ENCODE measurements at places on chromosomes 12 and 14. TPM values are rescaled to one million over a fixed set of nuclear protein-coding genes. Genes with fewer than 3 reads are reported as not detected.
A peak's percentile ranks its signal among the peaks of the same experiment; 100 is the strongest.

GRCh38 chr12:53042607-53043454, 7.0 kb upstream of the TNS2 start:
- DNase-seq, result no peak

The C12orf54 gene
- total RNA-seq, result not detected

DNA sequence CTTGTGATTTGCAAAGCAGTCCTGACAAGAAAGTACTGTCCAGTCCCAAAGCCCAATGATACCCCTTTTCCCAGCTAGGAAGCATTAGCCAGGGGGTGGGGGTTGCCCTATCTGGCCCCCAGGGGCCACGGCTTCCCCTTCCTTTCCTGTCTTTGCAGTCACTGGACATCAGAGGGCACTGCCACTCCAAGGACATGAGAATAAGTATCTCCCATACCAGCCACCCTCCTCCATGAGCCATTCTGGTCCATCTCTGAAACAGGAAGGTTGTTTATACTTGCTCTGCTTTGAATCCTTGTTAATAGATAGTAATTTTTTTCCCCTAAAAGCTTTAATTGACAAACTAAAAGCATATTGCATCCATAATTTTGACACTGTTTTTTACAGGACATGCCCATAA, 29.7 kb downstream of the RBM19 start:
- DNase-seq, result no peak

DNA sequence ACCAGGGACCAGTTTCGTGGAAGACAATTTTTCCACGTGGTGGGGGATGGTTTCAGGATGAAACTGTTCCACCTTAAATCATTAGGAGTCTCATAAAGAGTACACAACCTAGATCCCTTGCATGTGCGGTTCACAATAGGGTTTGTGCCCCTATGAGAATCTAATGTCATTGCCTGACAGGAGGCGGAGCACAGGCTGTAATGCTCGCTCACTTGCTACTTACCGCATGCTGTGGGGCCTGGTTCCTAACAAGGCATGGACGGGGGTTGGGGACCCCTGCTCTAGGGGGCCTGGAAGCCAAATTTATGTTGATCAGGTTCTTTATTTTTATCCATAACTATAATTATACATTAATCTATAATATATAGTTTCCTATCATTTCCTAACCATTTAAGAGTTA, 315.3 kb downstream of the MED13L start:
- DNase-seq, result no peak

GRCh38 chr12:80033448-80033847, 65.9 kb upstream of the OTOGL start:
- DNase-seq, result no peak

DNA sequence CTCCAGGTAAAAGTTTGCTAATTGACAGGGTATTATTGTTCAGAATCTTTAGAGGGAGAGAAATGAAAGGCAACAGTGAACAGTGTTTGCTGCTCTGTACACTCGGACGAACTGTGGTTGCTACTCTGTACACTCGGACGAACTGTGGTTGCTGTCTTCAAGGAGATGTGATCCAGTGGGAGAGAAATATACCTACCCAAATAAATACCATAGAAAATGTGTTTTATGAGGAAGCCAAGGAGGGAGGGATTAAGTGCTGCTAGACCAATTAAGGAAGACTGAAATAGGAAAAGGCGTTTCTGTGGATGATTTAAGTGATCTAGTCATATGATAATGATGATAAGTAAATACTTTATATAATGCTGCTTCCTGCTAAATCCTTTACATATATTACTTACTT, 2.7 kb downstream of the STK38L start:
- no peak for DNase-seq

The AEBP2 gene
- total RNA-seq, result 73.9 TPM

GRCh38 chr14:27672047-27672446, 1074.2 kb upstream of the NOVA1 start:
- no peak for DNase-seq

The PEX5 gene
- 48.3 TPM for total RNA-seq

- DNase-seq, result peak; percentile 96
Observed at GRCh38 chr12:56152132-56152755, at the start of gene MYL6B. MYL6B (plus strand) TSS chr12:56152587; CDS start chr12:56153919, 1,332 bp downstream.

DNA sequence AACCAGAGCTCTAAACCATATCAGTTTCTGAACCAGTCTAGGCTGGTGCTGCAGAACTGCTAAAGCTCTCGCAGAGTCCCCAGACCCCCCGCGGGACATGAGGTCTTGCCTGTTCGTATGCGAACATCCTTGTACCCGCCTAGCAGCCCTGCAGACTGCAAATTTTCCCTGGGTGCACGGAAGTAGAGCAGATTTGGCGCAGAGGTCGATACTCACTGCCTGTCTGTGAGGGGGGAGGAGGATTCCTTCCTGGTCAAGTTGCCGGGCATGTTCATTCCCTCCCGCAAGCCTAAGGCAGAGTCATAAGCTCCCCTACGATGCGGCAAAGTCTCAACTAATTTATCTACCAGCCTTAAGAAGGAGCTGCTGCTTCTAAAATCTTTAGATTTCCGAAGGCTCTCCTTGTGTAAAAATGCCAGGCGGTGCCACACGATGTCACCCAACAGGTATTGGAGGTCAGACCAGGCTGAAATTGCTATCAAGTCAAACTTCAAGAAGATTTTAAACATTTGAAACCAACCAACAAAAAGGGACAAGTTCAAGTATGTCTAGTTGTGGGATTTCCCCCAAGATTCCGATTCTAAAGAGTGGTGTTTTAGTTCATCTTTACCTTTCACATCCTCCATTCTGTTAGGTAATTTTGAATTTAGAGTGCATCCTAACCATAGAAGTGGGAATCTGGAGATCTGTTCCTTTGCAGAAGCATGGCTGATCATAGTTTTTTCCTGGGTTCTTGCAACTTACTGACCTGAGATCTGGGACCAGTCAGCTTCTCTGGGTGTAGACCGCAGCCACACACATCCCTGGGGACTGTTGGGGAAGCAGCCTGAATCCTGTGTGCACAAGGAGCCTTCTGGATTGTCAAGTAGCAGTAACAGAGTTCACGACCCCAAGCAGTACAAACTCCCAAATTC, 1.6 kb upstream of the PAX9 start:
- no peak for DNase-seq

DNA sequence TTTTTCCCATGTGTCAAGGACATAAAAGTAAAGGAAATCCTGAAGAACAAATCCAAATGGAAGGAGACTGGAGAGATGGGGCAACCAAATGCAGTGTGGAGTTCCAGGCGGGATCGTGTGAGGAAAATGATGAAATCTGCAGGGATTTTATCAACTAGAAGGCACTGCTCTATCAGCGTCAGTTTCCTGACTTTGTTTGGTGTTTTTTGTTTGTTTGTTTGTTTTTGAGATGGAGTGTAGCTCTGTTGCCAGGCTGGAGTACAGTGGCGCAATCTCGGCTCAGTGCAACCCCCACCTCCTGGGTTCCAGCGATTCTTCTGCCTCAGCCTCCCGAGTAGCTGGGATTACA, 43.3 kb upstream of the GPR132 start:
- DNase-seq, result no peak

GRCh38 chr12:119692997-119693396, 25.1 kb downstream of the PRKAB1 start:
- DNase-seq, result no peak

- DNase-seq, result peak; percentile 82
Observed at GRCh38 chr14:60723907-60724618, at the start of gene SIX4. SIX4 (minus strand) TSS chr14:60724351; CDS start chr14:60724074, 277 bp downstream.

- DNase-seq, result no peak
Observed at GRCh38 chr12:24608637-24609285, 340.1 kb downstream of the BCAT1 start.

- DNase-seq, result no peak
Observed at GRCh38 chr14:39015360-39015961, 87.6 kb downstream of the SEC23A start.

The PTPRR gene
- total RNA-seq, result 2.7 TPM

The SYNE3 gene
- 31.6 TPM for total RNA-seq

DNA sequence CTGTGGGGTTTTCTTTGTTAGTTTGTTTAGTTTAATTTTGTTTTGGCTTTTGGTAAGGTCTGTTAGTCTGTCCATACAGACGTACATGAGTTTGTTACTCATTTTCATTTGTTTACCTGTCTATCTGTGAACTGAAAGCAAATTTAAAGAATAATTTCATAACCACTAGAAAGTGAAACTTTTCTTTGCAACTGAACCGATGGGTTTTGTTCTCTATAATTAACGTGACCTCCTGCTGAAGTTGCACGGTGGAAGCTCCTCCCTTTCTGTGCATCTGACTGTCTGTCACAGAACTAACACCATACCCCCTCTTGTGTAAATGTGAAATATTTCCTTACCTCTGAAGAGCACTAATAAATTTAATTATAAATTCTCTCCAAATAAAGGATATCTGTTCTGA, 595.5 kb downstream of the GALC start:
- no peak for DNase-seq

The IL23A gene
- total RNA-seq, result not detected

DNA sequence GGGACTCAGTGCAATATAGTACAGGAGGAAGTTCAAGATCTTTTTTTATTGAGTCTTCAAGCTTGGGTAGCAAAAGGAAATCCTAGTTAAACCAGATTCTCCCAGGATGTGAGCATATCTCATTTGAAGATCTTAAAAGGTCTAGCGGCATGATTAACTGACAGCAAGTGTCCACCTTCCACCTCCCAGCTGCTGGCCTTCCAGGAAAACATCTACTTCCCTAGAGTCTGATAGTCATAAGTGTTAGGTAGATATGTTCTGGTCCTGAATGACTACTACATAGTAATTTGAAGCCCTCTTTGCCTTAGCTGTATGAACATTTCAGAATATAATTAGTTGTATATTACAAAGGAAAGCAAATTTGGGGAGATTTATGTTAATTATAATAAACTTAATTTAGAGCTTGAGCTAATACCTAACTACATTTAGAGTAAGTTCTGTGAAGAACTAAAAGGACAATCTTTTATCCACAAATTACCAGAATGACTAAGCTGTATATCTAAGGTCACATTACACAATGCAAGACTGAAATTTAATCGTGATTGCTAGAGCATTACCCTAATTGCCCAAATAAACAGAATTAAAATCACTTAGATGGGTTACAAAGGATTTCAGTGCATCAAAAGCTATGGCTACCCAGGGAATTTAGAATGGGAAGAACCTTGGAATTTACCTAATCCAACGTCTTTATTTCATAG, 9.9 kb downstream of the LGR5 start:
- DNase-seq, result no peak

The COX8C gene
- total RNA-seq, result not detected

GRCh38 chr12:60349232-60349978, 753.6 kb downstream of the SLC16A7 start:
- no peak for DNase-seq

DNA sequence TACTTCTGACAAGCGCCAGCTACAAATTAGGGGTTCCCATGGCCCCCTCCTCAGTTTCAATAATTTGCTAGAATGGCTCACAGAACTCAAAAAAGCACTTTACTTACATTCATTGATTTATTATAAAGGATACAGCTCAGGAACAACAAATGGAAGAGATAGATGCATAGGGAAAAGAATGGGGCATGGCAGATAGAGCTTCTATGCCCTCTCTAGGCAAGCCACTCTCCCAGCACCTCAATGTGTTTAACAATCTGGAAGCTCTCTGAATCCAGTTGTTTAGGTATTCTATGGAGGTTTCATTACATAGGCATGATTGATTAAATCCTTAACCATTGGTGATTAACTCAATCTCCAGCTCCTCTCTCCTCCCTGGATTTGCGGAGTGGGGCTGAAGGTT, 184.5 kb upstream of the DAAM1 start:
- no peak for DNase-seq

- DNase-seq, result no peak
Observed at GRCh38 chr12:92942905-92943304, 13.8 kb upstream of the EEA1 start.

The NOP9 gene
- 21.0 TPM for total RNA-seq

- no peak for DNase-seq
Observed at GRCh38 chr14:97791906-97792305, 994.7 kb downstream of the VRK1 start.

DNA sequence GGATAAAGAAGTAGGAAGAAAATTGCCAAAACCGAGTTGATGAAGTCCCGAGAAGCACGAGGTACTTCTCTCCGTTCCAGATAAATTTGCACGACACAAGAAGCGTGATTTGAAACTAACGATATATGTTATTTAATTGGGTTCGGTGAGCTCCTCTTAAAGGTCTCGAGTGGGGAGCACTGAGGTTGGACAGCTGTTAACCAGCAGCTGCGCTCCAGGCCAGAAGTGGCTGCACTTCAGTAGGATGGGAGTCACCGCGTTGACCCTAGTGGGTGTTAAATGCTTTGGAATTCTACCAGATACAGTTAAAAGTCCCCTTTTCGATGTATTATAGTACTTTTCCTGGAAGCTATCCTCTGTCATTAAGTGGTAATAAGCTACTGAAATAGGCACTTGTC, 953 bp upstream of the DCAF5 start:
- DNase-seq, result no peak

DNA sequence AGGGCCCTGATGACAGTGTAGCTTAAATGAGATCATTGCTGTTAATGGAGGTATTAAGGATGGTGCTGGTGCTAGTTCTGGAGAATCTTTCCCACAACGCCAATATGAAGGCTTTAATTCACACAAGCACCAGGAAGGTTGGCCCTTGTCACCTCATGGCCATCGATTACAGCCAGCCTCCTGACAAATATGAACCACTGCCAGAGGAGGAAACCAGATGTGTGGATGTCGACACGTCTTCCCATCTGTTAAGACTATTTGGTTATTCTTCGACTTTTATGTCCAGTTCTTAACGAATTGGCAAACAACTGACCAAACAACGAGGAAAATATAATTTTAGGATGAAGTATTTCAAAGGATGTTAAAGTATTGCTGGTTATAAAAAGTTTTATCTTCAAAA, 79.5 kb downstream of the PIK3C2G start:
- no peak for DNase-seq

DNA sequence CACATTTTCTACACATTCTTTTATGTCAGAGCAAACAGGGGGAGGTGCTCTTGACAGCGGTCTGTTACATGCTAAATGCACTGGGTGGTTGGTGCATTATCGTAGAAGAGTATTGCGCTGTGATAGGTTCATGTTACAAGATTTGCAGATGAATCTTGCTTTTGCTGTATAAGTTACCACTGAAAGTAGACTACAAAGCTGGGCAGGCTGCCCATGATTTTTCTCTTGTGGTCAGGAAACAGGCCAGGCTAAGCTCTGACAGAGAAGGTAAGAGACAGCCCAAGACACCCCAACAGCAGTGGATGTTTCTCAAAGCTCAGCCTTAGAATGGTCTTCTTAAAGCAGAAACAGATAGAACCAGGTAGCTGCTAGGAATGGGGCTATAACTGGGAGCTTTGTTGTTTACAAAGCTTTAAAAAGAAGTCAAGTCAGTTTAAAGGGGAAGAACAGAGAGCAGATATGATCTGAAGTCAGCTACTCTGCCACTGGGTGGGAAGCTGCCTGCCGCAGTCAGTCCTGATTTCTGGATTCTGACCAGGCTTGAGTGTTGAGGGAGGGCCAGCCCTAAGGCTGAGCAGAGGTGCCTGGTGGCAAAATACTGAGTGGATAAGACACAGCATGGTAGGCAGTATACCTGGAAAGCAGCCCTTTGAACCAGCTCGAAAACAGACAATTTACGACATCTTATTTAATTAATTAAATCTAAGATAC, 9.4 kb downstream of the KCNA1 start:
- no peak for DNase-seq

- no peak for DNase-seq
Observed at GRCh38 chr14:88089445-88089844, 84.5 kb downstream of the GPR65 start.

The TGM1 gene
- 17.8 TPM for total RNA-seq

Data from upper lobe of left lung (tissue), 6 donors.